T-helper 17 cell (primary cell): ENCODE measurements at places on chromosomes 11 and 22. TPM values are rescaled to one million over a fixed set of nuclear protein-coding genes. Genes with fewer than 3 reads are reported as not detected.
A peak's percentile ranks its signal among the peaks of the same experiment; 100 is the strongest.

DNA sequence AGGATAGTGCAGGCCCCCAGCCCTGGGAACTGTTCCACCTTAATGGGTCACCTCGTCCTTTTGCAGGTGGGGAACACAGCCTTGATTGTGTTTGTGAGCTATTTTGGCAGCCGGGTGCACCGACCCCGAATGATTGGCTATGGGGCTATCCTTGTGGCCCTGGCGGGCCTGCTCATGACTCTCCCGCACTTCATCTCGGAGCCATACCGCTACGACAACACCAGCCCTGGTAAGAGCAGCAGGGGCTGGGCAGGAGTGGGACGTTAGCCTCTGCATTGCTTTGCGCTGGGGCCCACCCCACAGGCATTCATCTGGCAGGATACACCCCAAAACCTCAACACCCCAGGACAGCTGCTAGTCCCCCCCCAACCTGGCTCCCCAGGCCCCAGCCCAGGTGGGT is 14.8 kb downstream of the SLCO2B1 start:
- H3K36me3 ChIP-seq = no peaks in the 10 kb centered on the region
- no peak overlapping the region for H3K4me3 ChIP-seq
- no peak overlapping the region for H3K27ac ChIP-seq

GRCh38 chr22:39300186-39300830 is 19.1 kb downstream of the RPL3 start:
- H3K4me1 ChIP-seq = peaks cover 13% of the 10 kb centered on the region
- peak overlapping the region; percentile 78 for H3K27ac ChIP-seq
- no peak overlapping the region for H3K4me3 ChIP-seq
- DNase-seq = no peak
- H3K27me3 ChIP-seq = peaks cover 36% of the 10 kb centered on the region

BUD13 gene
- total RNA-seq = 11.5 TPM

CHRDL2 gene
- not detected for total RNA-seq

RAB36 gene
- total RNA-seq = 1.1 TPM
